ENCODE measurements at places on chromosomes 3 and 15.

- DNase-seq: no peak
Observed at GRCh38 chr3:116299646-116300081, 145.6 kb downstream of the LSAMP start.

GRCh38 chr3:128176276-128176833 is 23.1 kb downstream of the EEFSEC start:
- no peak for DNase-seq

GRCh38 chr15:52415628-52416027 is 113.1 kb downstream of the MYO5A start:
- DNase-seq: no peak

- no peak for DNase-seq
Observed at GRCh38 chr3:140180603-140181002, 245.6 kb downstream of the CLSTN2 start.

- DNase-seq: no peak
Observed at GRCh38 chr3:133856316-133856715, 39.4 kb downstream of the RAB6B start.

- DNase-seq: no peak
Observed at GRCh38 chr15:63612300-63612699, 15.1 kb downstream of the FBXL22 start.

GRCh38 chr3:171561596-171562323 is 101.6 kb upstream of the TNIK start:
- no peak for DNase-seq

DNA sequence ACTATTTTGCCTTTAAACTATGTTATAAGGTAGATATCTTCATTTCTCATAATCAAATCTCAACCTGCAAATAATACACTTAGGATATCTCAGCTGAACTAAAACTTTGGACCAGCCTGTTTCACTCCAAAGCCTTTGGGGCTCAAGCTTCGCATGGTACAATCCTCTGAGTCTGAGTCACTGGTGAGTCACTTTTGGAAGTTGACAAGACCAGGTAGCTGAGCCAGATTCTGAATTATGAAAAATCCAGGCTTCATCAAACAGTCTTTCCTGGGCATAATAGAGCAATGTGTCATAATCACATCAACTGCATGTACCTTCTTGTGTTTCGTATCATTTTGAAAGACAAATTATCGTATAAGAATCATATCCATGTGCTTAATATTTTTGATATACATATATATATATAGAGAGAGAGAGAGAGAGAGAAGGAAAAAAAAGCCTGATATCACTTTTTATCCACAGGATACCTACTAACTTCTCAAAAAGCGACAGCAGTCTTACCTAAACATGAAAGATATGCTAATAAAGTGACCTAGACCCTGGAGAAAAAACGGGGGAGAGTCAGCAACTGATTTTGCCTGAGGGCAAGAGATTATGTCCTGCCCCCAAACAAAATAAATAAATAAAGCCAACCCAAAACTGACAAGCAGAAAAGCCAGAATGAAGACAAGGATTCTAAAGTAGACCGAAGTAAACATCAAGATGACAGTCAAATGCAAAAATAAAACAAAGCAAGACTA is 263.9 kb upstream of the TGFBR2 start:
- DNase-seq: no peak

DNA sequence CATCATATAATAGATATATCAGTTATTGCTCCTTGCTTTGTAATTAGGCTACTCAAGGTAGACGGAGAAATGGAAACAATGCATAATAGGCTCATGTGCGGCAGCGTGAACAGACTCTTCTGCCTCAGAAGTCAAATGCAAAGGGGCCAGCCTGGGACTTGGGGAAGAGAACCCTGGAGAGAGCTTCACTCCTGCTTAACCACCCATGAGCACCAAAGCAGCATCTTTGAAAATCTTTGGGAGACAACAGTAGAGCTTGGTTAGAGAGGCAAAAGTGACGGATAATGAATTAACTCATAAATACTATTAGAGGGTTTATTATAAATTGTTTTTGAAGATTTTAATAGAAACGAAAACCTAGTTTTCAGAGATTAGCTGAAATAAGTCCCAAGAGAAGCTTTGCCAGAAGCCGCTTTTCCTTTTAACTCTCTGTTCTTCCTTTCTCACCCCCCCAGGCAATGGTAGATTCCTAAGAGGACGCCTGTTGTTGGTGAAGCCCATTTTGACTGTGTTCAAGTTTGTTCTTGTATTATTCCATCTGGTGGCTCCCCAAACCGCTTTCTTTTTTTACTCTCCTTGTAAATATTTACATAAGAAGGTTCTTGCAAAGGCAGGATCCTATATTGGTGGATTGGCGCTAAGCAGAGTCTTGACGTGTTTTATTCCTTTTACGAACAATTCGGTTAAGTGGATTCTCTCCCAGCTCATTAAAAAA is 196.0 kb upstream of the TPRG1 start:
- DNase-seq: no peak

- no peak for DNase-seq
Observed at GRCh38 chr3:110533089-110533488, 538.5 kb upstream of the NECTIN3 start.

GRCh38 chr3:185656321-185656840 is 70.3 kb downstream of the SENP2 start:
- DNase-seq: no peak

DNA sequence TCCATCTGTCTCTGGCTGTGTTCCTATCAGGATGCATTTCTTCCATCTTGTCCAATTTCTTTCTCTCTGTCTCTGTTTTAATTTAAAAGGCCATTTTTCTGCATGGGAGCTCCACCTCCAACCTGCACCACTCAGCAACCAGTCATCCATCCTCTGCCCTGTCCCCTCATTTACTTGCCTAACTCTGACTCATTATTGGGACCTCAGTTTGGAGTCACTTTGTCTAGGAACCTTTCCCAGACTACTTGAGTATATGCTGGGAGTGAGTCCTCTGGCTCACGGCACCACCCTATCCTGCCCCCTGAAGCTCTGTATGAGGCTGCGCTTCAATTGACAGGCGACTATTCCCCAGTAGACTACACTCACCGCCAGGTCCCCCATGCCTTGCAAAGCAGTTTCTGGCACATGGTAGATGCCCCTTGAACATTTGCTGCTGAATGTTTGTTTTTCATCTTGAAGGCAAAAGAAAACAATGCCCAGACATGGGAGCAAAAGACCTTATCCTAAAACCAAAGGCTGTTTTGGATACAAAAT is 513.3 kb upstream of the CFAP20DC start:
- DNase-seq: no peak

GRCh38 chr15:36659917-36660316 is 80.5 kb downstream of the CDIN1 start:
- DNase-seq: no peak

- DNase-seq: no peak
Observed at GRCh38 chr3:73379465-73379864, 245.3 kb downstream of the PDZRN3 start.

- no peak for DNase-seq
Observed at GRCh38 chr3:93911206-93911605, 62.5 kb downstream of the PROS1 start.

DNA sequence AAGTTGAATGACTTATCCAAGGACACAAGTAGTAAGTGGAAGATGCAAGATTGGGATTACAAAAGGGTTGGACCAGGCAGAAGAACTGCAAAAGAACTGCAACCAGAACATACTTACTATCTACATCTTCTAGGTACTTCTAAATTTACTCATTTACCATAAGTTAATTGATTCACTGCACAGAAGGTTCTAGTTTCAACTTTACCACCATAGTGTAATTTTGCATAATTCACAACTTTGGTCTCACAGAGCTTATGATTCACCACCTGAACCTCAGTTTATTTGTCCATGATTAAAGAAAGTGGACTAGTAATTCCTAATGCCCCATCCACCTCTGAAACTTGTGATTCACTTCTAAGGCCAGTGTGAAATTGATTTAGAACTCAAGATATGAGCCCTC is 236.8 kb upstream of the UBE2E2 start:
- DNase-seq: no peak

GRCh38 chr15:83561661-83562060 is 92.3 kb upstream of the ADAMTSL3 start:
- no peak for DNase-seq

- DNase-seq: no peak
Observed at GRCh38 chr15:33675246-33675645, 293.1 kb upstream of the CHRM5 start.

DNA sequence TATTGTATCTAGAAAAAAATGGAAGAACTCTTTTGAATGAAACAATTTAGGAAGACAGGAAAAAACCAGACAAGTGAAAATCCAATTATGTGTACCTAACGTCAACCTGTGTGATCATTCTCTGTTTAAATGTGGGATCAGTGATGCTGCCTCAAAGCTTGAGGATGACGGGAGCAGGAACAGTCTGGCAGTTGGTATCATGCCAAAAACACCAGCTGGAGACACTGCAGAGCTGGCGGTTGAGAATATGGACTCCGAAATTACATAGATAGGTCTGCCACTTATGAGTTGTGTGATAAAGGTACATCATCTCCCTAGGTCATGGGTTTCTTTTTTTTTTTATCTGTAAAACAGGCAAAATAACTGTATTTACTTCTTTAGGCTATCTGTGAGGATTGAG is 480.5 kb downstream of the CNTN4 start:
- DNase-seq: no peak

Data from hypothalamus (tissue), 51 donors.